ENCODE measurements at places on chromosomes 5 and 9.

GRCh38 chr9:33116860-33117259, 40.4 kb upstream of the SMU1 start:
- DNase-seq = no peak

- DNase-seq = no peak
Measured at GRCh38 chr5:55597014-55597981, 62.5 kb upstream of the PLPP1 start.

DNA sequence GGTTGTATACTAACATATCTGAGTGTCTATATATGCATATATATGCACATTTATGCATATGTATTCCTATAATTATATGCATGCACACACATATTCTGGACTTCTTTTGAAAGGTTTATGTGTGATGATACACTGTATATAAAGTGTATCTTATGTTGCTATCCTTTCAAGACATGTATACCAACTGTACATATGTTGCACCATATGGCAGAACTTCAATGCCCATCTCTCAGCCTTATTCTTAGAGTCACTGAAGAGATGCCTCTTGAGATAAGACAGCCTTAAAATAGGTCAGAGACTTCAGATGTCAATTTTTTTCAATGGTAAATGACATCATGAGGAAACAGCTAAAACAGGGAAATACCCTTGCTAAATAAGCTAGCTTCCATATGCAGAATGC, 461.4 kb downstream of the SPATA31D1 start:
- DNase-seq = no peak

DNA sequence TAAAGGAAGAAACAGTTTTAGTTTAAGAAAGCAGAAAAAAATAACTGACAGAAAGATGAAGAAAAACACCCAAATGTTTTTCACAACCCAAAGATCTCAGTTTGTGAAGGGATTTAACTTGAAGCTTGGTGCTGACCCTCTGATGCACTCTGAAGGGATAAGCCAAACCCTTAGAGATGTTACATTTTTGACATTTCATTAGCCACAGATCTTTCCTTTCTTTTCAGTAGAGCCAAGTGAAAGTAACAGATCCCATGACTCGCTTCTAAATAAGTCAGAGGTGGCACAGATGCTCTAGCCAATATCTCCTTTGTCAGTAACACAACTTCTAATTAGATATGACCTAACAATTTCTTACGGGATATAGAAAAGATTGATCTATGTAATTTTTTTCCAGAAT, 394.5 kb upstream of the EDIL3 start:
- DNase-seq = no peak

DNA sequence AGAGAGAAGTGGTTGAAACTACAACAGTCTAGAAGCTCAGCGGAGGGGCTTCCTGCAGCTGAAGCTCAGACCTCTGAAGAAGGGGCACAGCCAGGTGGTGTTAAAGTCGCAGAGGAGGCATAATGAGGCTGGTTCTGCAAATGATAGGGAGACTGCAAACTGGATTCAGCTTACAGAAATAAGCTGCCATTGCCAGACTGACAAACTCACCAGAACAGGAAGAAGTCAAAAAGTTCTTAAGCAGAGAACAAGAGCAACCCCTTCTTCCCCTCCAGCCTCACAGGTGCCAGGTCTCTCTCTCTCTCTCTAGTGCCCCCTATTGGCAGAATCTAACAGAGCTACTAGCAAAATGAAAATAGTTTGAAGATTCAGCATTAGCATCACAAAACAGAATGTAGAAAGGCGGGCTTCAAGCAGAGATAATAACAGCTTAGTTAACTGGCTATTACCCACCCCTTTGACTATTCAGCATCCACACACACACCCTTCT, 76.7 kb downstream of the GRAMD2B start:
- DNase-seq = peak; percentile 50

Data from H7 (cell line).